ENCODE measurements at places on chromosomes 4 and X.
A peak's percentile ranks its signal among the peaks of the same experiment; 100 is the strongest.

- no peak for DNase-seq
Observed at GRCh38 chrX:49260221-49260985, 4.1 kb downstream of the FOXP3 start.

GRCh38 chrX:134369576-134369975 is 90.4 kb upstream of the HPRT1 start:
- no peak for DNase-seq

GRCh38 chrX:39772057-39772832 is 325.5 kb downstream of the BCOR start:
- DNase-seq: no peak

GRCh38 chr4:186243331-186243730 is 16.0 kb downstream of the KLKB1 start:
- no peak for DNase-seq

DNA sequence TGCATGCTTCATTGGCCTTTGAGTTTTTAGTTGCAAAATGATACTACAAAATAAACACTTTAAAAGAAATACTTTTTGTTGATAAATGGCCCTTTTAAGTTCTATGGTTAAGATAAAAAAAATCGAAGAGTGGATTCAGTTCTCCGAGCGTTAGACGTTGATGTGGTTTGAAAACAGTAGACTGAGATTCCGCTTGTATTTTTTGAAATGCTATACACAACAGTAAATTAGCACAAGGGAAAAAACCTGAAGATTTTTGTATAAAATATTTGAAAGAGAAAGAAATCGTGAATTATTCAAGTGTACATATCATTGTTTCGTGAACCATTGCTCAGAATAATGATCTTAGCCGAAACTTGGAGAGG is 1.4 kb downstream of the BMP2K start:
- no peak for DNase-seq

- no peak for DNase-seq
Observed at GRCh38 chr4:4666187-4666586, 124.3 kb upstream of the STX18 start.

GRCh38 chrX:153599192-153600031 is 473 bp upstream of the CCNQ start:
- DNase-seq: peak; percentile 65

GRCh38 chr4:36477861-36478260 is 196.4 kb downstream of the DTHD1 start:
- no peak for DNase-seq

DNA sequence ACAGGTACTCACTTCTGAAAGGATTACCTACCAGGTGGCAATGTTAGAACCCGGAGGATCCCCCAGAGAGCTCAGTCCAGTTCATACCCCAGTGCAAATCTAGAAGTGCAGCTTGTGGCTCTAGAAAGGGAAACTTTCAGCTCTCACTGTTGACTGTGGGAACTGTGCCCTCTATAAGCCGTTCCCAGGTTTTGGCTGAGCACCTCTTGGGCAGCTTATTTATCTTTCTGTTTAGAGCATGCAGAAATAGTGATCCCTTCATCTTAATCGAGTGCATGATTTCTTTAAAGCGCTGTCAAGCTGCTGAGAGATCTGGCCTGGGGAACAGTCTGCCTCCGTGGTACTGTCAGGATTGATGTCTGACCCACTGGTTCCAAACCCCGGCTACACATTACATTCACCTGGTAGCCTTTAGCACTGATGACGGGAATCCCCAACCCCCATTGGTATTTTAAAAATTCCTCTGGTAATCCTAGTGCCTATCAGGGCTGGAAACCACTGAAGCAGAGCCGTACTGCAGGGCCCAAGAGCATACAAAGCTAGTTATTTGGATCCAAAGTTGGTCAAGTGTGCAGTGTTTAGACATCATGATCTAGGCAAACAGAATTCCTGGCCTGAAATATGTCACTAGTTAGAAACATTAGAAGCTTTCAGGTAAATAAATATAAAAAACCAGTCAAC is 103.2 kb downstream of the KLHL8 start:
- DNase-seq: no peak

GRCh38 chr4:26410385-26411293 is 79.6 kb downstream of the CCKAR start:
- DNase-seq: no peak

DNA sequence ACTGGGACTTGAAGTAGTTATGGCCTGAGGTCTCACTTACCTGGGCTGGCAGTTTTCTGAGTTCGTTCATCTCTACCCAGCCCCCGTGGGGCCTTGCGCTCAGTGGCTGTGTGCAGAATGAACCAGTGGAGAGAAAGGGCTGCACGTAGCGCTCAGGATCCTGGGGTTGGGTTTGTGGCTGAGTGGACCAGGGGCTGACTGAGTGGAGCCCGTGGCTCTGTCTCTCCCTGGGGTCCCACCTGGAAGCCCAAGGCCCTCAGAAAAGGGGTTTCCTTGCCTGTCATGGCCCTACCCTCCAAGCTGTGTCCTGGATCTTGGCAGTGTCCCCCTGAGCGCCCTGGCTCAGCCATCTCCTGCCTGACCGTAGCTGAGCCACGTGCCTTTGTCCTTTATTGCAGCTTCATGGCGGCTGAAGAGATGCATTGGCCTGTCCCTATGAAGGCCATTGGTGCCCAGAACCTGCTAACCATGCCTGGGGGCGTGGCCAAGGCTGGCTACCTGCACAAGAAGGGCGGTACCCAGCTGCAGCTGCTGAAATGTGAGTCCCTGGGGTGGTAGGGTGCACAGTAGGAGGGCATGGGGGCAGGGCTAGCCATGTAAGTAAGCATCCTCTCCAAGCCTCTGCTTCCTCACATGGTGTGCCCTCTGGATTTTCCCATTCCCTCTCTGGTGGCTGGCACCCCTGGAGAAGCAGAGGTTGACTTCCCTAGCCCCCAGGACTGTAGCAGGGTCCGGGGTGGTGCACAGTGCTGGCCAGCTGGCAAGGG is 23.2 kb upstream of the ADD1 start:
- DNase-seq: no peak

DNA sequence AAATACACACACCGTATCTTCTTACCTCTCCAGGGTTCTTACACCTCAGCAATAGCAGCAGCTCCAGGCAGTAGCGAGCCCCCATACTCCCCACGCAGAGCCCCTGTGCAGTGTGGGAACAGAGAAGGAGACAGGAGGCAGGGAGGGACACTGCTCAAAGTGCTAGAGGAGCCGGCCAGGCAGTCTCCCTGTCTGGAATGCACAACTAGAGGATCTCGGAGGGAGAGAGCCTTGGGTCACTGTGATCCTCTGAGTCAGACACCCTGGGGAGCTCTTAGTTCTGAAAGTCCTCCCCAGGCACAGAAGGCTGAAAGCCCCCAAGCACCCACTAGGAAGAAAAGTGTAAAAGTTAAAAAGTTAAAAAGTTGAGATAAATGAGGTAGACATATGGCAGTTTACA is 16.0 kb downstream of the AMELX start:
- DNase-seq: no peak

- DNase-seq: no peak
Observed at GRCh38 chrX:13013363-13014110, 30.9 kb downstream of the FAM9C start.

GRCh38 chr4:145452447-145453162 is 29.0 kb upstream of the SMAD1 start:
- no peak for DNase-seq

- no peak for DNase-seq
Observed at GRCh38 chrX:129808829-129809796, 29.4 kb downstream of the SASH3 start.

DNA sequence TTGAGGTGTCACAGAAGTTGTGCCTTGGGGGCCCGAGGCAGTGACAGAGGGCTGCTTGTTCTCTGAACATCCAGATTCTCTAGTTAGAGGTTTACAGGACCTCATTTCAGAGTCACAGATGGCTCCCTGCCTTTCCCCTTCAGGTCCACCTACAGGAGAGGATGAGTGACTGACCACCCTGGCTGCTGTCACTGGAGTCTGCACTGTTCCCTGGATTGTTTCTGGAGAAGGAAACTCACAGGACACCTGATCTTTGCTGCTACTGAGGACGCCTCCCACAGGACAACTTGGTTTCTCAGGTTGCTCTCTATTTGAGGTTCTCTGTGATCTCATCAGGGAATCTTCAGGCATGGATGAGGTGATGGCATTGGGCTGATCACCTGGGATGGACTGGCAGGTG is 58.3 kb downstream of the GPRIN3 start:
- DNase-seq: no peak

DNA sequence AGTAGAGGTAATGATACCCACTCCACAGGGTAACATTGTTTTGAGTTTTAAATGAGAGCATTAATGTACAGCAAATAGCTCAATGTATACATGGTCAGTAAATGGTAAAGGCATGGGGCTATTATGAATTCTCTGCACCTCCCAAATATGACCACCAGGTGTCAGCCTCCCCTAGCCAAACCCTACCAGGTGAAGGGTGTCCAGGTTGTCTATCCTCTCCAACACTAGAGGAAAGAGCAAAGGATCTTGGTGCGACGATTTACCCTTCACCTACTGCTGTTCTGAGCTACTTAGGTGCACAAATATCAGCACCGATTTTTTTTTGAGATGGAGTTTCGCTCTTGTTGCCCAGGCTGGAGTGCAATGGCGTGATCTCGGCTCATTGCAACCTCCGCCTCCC is 26.5 kb upstream of the XIAP start:
- DNase-seq: peak; percentile 50

DNA sequence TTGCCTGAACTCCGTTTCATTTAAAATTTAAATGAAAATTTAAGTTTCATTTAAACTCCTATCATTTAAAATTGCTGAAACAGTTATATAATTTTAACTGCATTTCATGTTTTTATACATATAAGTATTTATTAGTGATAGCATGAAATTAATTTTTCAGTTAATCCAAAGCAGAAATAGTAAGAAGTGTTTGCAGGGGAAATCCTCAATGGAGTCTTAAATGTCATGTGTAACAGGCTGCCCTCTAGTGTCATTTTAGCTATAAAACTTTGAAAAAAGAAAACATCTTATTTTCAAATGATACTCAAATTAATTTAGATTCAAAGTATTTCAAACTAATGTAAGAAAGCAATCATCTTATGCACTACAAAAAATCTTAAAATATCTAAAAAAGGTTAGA is 27.2 kb downstream of the TAPT1 start:
- no peak for DNase-seq

GRCh38 chr4:185849664-185850550 is 37.9 kb upstream of the SORBS2 start:
- DNase-seq: no peak

- no peak for DNase-seq
Observed at GRCh38 chrX:19256986-19257385, 86.7 kb upstream of the PDHA1 start.

DNA sequence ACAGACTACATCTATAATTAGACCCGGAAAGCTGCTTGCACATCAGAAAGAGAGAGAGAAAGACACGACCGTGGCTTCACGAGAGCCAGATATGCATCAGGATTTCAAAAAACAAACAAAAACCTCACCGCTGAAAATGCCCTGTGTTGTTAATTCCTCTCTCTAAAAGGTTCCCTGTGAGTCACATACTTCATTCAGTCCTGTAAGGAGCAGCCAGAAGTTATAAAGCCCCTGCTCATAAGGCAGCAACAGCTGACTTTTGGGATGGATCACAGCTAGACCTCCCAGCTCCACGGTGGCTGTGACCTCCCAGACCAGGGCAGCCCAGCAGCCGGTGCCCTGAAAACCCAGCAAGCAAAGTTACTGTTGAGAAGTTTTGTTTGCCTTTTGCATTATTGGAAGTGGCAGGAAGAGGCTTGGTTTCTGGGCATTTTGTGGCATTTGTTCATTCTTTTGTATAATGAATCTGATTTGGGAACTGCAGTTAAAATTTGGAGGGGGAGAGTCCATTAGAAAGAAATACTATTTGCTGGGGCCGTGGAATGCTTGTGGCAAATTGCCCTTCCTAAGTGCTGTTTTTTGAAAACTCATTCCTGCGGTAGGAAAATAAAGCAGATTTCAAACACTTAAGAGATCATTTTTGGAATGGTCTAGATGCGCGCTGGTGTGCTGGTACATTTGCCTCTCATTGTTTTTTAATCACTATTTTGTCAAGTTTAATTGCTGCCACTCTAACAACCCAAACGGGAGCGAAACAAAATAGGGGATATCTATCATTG is 520.4 kb downstream of the BCOR start:
- DNase-seq: no peak

GRCh38 chr4:29372971-29373370 is 1347.2 kb upstream of the PCDH7 start:
- no peak for DNase-seq

- no peak for DNase-seq
Observed at GRCh38 chr4:6258026-6258360, 11.7 kb upstream of the WFS1 start.

DNA sequence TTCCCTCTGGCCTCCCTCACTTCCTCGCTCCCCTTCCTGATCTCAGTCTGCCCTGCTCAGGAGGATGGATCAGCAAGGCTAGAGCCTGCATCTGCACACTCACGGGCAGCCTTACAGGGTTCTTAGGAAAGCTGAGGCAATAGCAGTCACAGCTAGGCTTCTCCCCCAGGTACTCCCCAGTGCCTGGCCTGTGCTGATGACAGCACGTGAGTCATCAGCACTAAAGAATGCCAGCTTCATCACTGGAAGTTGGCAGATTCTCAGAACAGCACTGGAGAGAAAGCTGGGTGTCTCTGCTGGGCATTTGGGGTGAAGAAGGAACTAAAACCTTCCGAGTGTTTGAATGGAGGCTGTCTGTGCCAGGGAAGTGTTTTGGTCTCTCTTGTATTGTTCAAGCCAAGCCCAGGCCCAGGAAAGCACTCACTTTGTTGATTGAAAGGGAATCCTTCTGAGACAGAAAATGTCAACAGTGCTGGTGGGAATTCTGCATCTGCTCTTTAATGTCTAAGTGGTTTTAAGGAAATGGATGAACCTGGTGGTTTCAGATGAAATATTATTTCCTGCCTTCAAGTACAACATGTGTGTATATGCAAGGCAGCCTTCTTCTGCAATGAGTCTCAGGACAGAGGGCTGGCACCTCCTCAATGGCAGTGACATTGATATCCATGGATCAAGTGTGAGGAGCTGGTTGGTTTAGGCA is 73.0 kb upstream of the SCOC start:
- DNase-seq: peak; percentile 74

DNA sequence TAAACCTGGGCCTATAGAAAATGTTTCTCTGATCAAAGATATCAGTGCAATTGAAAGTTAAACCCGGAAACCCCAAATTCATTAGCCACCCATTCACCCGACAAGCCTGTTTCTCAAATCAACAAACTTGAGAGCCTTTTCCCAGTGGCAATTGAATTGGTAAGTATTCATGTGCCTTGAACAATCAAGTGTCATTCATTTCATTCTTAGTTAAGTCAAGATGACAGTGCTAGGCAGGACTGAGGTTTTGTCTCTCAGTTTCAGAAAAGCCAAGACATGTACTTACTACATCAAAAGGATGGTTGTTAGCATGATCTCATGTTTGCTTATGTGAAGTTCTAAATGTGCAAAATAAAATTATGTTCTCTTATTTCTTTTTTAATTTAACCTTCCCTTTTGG is 32.3 kb downstream of the CC2D2A start:
- DNase-seq: no peak
